ENCODE measurements at places on chromosomes 3 and 15.

DNA sequence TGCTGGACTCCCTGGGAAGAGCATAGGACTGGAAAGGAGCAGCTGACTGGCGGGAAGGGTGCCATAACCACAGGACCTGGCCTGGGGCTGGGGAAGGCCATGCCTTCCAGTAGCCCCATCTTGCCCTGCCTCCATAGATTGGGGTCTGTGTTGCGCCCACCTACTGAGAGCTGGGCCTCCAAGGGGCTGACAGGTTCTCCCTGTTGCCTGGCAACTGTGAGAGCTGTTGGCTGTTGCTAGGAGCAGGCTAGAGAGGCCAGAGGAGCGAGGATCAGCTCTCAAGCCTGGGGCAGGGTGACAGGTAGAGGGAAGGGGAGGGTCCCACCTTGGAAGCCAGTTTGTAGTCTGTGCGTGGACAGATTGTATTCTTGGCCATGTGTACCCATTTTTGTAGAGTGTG lies 2.8 kb upstream of the GNAI2 start:
- no peak for DNase-seq

- no peak for DNase-seq
Observed at GRCh38 chr15:80031841-80032240, 27.6 kb upstream of the ZFAND6 start.

- no peak for DNase-seq
Observed at GRCh38 chr15:69916169-69916785, 181.4 kb downstream of the TLE3 start.

- no peak for DNase-seq
Observed at GRCh38 chr3:175269394-175269793, 410.3 kb downstream of the NAALADL2 start.

DNA sequence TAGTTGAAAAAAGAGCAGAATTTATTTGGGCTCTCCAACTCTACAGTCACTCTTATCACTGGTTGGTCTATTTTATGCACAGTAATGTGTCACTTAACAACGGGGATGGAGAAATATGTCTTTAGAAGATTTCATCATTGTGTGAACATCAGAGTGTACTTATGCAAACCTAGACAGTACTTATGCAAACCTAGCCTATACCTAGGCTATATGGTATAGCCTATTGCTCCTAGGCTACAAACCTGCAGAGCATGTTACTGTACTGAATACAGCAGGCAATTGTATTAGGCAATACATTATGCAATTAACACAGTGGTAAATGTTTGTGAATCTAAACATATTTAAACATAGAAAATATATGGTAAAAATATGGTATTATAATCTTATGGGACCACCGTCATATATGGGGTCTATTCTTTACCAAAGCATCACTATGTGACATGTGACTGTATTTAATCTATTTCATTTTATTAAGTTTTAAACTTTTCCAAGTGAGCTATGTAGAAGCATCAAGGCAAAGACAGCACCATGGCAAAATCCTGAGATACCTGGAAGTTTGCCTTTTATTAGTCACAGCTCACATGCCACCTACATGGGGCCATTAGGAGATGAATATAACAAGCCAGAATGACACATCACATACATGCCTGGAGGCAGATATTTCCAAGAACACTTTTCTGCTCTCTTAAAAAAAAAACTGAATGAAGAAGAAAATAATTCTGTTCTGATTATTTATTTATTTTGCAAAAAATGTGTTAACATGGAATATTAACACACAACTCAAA lies 537.4 kb downstream of the TUSC7 start:
- DNase-seq = no peak

Measured in T-helper 22 cell (primary cell).